ENCODE measurements at places on chromosomes 5 and 9.

DNA sequence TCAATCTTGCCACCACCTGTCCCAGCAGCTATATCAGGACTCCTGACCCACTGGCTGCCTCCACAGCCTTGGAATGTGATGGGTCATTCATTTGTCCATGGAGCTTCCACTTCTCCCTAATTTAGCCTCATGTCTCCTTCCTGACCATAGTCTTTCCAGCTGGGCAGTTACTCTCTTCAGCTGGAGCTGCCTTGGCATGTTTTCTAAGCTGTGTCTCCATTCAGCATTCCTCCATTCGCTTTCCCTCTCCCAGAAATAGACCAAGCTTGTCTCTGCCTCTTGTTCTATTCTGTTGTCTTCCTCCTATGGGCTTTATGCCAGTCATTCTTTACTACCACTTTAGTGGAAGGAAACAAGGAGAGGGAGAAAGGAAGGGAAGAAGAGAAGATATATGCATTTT lies 5.3 kb upstream of the CTXN3 start:
- DNase-seq, result no peak

DNA sequence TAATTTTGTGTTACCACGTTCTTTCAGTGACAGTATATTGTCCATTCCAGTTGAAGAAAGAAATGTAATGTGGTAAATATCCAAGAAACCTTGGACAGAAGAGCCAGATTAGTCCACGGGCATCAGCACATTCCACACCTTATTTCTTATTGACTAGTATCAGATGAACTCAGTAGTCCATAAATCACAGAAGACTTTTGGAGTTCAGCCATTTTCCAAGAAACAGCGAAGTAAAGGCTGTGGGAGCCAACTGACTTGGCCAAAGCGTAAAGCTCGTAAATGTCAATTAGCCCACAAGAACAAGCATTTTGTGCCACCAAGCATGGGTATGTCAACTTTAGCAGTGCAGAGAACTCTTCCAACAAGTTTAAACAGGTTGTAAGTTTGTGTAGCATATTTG lies 60.2 kb upstream of the STARD4 start:
- DNase-seq, result no peak

DNA sequence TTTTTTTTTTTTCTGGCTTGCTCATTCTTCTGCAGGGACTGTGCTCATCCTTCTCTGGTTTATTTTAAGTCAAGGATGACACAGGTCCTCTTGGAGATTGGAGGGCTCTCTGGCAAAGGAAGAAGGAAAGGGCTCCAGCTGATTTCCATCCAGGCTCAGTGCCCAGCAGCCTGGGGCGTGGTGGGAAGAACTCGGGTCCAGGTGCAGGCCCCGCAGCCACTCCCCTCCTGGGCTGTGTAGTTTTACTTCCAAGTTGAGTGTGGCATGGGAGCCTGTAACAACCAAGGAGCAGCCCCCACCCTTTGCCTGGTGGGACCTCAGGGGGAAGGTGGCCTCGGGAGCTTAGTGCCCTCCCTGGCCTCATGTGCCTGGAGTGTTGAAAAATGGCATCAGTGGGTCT lies 58.9 kb downstream of the ANKRD33B start:
- no peak for DNase-seq

GRCh38 chr9:131719262-131719908 lies 20.5 kb downstream of the RAPGEF1 start:
- no peak for DNase-seq

GRCh38 chr5:55575815-55576583 lies 41.2 kb upstream of the PLPP1 start:
- no peak for DNase-seq

- DNase-seq, result no peak
Measured at GRCh38 chr9:101449071-101449721, 13.6 kb upstream of the ALDOB start.

Data from urinary bladder (tissue), 4 donors.